ENCODE measurements at places on chromosomes 16 and 17.

DNA sequence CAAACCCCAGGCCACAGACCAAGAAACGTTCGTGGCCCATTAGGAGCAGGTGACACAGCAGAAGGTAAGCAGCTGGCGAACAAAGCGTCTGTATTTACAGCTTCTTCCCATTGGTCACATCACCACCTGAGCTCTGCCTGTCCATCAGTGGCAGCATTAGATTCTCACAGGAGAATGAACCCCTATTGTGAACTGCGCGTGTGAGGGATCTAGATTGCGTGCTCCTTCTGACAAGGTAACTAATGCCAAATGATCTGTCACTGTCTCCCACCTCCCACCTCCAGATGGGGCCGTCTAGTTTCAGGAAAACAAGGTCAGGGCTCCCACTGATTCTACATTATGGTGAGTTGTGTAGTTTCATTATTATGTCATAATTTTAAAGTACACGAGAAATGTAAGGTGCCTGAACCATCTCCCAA is 186.3 kb downstream of the CPPED1 start:
- DNase-seq, result no peak

GRCh38 chr16:71347146-71347545 is 11.4 kb upstream of the CALB2 start:
- no peak for DNase-seq

DNA sequence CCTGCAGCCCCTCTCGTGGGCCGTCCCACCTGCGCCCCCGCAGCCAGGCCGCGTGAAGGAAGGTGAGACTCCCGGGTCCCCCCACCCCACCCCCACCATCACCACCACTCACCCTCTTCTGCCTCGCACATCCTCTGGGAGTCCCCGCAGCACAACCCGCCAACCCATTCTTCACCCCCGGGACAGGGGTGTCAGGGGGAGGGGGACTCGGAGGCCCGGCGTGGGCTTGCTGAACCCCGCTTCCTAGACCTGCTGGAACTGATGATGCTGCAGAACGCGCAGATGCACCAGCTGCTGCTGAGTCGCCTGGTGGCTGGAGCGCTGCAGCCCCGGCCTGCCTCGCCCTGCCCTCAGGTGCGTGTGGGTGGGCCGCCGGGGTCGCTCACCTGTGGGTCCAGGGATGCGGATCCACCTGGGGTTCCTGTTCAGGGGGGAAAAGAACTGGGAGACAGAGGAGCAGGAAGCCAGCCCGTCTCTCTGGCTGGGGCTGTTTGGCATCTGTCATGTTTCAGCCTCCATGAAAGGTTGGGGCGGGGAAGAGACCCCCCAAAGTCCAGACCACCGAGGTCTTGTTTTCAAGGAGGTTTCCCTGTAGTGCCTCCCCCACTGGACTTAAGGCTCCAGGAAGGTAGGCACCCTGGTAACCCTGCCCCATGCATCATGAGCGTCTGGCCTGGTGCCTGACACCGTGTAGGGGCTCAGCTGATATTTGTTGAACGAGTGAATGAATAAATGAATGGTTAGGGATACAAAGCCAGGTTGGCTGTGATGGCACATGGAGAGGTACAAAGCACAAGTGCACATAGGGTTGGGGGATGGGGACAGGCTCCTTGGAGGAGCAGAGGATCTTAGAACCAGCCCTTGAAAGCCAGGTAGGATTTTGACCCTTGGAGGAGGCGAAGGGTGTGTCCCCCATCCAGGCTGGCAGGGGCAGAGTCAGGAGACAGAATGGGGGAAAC is 849 bp downstream of the PRR29 start:
- no peak for DNase-seq

DNA sequence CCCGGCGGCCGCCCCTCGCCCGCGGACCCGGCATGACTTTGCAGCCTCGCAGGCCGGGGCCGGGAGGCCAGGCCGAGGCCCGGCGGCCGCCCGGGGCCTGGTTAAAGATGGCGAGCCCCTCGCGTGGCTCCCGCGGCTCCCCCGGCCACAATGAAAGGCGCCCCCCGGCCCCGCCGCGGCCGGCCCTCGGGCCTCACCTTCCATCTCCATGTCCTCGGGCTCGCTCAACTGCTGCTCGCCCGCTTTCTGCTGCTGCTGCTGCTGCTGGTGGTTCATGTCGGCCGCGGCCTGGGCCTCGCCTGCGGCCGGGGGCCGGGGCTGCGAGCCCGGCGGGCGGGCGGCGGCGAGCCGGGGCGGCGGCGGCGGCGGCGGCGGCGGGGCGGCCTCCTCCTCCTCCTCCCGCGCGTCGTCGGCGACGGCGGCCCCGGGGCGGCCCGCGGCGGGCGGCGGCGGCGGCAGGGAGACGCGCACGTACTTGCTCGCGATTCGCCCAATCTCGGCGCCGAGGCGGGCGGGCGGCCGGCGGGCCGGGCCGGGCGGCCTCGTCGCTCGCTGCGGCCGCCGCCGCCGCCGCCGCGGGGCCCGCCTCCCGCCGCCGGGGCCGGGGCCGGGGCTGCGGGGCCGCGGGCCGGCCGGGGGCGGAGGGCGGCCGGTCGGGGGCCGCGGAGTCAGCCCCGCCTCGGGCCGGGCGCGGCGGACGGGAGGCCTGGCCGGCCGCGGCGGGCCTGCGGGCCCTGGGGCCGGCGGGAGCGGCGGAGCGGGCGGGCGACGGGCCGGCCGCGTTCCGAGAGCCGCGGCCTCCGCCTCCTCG is 491 bp downstream of the USP7 start:
- no peak for DNase-seq

DNA sequence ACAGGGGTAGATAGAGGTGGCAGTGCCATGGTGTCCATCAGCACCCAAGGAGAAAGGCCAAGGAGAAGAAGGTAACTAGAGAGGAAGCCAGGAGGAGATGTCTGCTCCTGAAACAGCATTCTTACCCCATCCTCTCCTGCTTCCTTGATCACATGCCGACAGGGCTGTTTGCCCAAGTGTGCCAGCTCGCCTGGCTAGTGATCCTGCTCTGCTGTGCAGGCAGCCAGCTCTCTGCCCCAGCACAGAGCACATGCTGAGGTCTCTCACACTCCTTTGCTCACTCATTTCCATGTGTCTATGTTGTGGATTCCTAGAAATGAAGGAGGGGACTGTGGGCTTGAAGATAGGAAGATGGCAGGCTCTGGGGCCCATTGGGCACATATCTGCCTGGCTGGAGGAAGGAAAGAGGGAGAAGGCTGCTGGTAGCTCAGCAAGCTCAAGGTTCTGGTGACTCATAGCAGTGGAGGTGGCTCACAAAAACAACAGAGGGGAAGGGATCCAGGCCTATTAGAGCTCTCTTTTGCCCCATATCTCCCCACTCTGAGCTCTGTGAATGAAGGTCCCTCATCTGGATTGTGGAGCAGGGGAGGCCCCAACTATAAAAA is 54.3 kb downstream of the NEUROD2 start:
- no peak for DNase-seq

DNA sequence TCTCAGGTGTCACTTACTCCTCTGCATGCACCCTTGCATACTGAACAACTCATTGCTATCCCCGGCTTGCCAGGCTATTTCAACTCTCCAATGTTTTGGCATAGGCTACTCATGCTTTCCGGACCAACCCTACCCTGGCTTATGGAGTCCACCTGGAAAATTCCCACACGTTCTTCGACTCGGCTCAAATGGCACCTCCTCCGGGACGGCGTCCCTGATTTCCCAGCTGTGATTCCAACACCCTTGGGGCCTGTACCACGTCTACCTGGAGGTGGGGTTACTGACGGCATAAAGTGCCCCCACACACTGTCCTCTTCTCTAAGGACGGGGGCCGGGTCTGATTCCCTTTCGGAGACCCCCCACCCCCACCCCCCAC is 498 bp downstream of the SMYD4 start:
- DNase-seq, result no peak

DNA sequence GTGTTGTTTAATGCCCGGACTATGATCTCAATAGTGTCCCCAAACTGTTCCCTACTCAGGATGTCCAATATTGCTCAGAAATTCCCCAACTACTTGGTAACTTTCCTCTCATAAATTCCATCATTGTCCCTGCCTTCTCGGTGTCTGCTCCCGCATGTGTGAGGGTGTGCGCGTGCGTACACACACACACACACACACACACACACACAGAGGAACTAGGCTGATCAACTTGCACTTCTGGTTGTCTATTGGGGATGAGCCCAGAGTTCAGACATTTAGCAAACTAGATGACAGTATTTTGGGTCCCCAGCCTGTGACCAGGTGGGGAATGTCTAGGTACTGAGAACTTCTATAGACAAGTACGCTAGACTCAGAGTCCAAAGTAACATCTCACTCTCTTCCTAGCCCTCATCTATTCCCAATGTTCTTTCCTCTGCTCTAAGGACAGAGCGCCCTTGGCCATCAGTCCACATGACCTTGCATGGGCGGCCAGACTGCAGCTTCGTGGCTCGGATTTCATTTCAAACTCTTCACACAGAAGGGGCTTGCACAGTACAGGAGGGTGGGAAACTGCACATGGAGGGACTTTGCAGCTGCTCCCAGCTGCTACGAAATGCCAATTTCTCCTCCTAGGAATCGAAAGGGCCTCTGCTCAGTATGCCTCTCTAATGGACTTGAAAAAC is 5.3 kb downstream of the HS3ST3A1 start:
- DNase-seq, result no peak

DNA sequence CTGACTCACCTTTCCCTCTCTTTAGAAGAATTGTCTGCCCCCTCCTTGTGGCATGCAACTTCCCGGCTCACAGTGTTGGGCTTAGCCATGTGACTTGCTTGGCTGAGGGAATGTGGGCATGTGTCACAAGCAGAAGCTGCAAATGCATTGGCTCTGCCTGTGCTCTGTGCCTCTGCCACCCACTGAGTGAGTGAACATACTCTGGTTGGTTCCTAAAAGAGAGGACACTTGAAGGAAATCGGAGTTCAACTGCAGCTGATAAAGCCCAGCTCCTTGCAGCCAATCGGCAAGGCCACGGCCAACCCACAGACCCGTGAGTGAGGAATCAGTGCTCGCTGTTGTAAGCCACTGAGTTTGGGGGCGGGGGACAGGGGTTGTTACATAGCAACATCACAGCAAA is 10.9 kb upstream of the GINS2 start:
- peak; percentile 12 for DNase-seq

- DNase-seq, result no peak
These were observed 17.1 kb upstream of the RNPS1 start for GRCh38 chr16:2284797-2285576.

GRCh38 chr16:68728523-68728922 is 8.6 kb upstream of the CDH1 start:
- no peak for DNase-seq

DNA sequence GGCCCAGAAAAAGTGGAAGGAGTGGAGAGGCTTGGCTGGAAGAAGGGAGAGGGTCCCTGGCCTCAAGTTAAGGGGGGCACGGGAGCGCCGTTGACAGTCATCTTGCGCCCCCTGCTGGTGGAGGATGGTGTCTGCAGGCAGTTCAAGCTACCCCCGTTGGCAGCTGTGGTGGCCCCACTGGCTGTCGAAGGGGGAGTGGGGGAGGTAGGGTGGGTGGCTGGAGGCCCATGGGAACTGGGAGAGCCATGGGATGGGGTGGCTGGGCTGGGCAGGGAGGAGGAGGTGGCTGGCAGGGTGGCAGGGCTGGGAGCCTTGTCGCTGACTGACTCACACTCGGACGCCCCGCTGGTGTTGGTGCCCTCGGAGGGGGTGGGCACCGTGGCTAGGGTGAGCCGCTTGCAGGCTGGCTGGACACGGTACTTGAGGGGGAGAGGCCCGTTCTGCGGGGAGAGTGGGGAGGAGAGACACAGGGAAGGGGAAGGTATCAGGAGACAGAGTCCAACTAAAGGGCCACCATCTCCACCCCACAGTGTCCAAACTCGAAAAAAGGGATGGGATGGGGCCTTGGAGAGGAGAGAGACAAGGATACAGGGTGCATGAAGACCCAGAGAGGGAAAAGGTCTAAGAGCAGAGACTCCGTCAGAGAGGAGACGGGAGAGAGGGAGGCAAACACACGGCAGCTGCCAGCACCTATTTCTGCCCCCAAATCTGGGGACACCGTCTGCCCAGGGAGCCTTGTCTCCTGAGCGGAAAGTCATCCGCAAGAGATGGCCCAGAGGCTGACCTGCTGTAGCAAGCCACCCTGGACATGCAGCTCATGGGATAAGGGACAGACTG is 5.2 kb downstream of the CISD3 start:
- no peak for DNase-seq

GRCh38 chr17:19408346-19408710 is 2.7 kb upstream of the RNF112 start:
- DNase-seq, result no peak

DNA sequence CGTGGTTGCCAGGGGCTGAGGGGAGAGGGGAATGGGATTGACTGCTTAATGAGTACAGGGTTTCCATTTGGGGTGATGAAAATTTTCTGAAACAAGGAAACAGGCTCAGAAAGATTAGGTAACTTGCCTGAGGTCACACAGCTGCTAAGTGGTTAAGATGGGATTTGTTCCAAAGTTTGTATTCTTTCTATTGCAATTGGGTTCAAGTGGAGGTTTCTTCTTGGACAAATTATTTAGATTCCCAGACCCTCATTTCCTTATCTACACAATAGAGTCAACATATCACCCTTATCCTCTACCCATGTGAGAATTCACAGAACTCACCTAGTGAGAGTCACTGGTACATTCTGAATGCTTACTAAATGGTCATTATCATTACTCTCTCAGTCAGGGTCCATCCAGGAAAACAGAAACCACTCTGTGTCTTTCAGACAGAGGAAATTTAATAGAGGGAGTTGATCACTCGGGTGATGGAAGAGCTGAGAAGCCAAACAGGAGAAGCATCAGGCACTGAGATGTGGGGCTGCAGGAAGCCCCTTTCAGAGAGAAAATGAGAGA is 22.6 kb downstream of the CACNG4 start:
- DNase-seq, result no peak

All from kidney epithelial cell (primary cell).